Spleen (tissue), 13 donors: ENCODE measurements at places on chromosomes 16 and 17. TPM values are rescaled to one million over a fixed set of nuclear protein-coding genes. Genes with fewer than 3 reads are reported as not detected.
A peak's percentile ranks its signal among the peaks of the same experiment; 100 is the strongest.

DNA sequence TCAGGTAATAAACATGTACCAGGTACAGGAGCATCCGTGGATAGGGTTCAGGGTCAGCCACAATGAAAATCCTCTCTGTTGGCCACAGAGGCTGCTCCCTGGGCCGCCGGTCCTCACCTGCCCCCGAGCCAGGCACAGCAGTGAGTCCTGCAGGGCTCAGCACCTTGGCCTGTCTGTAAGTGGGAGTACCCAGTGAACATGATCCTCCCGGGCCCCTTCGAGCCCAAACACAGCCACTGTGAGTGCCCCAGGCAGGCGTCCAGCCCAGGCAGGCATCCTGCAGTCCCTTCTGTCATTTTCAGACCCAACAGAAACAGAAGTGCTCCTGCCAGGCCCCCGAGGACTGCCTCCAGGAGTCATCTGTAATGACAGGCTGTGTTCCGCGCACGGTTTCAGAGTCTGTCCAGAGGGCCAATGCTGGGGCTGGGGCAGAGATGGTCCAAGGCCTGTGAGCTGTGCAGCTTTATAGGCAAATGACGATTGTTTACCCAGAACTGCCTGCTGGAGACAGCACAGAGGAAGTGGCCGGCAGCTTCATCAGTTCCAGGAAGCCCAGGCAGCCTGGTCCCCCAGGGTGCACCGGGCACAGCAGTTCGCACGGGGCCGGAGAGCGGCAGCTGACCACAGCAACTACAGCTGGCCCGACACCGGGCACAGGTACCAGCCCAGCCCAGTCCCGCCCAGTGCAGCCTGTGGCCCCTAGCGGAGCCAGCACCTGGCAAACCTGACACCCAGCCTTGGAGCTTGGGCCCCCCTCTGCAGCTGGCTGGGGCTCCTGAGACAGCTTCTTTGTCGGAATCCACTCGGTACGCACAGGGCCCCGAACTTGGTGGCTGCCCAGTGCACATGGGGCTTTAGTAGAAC, 13.2 kb downstream of the SLC7A5 start:
- peak; percentile 95 for DNase-seq
- peaks cover 15% of the 10 kb centered on the region for H3K4me1 ChIP-seq
- peak overlapping the region; percentile 83 for H3K27ac ChIP-seq
- peaks cover 6% of the 10 kb centered on the region for H3K36me3 ChIP-seq
- H3K27me3 ChIP-seq: no peaks in the 10 kb centered on the region
- no peak overlapping the region for H3K4me3 ChIP-seq

- no peaks in the 10 kb centered on the region for H3K27me3 ChIP-seq
- DNase-seq: no peak
- no peak overlapping the region for H3K4me3 ChIP-seq
- H3K4me1 ChIP-seq: no peaks in the 10 kb centered on the region
- no peak overlapping the region for H3K27ac ChIP-seq
Observed at GRCh38 chr16:72814226-72814625, 233.7 kb downstream of the ZFHX3 start.

DNA sequence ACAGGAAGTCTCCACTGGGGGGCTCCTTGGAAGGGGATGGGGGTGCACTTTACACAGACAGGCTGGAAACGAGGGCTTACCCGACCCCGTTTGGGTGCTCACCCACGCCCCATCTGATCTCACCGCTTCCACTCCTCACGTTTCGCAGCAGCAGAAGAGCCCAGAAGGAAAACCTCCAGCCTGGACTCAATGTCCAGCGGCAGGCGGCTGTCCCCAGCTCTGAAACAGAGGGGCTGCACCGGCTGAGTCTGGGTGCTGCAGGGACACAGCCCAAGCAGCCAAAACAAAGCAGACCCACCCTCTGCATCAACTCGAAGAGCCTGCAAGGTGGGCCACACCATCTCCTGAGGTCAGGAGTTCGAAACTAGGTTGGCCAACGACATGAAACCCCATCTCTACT, 3.9 kb downstream of the MEAK7 start:
- H3K36me3 ChIP-seq: peaks cover 20% of the 10 kb centered on the region
- no peak overlapping the region for H3K4me3 ChIP-seq
- H3K27me3 ChIP-seq: no peaks in the 10 kb centered on the region
- H3K4me1 ChIP-seq: peaks cover 20% of the 10 kb centered on the region
- DNase-seq: peak; percentile 45

Gene SLC5A10
- not detected for total RNA-seq

Gene RNF112
- 2.3 TPM for total RNA-seq
